ENCODE measurements at places on chromosomes 12 and 14.
A peak's percentile ranks its signal among the peaks of the same experiment; 100 is the strongest.

DNA sequence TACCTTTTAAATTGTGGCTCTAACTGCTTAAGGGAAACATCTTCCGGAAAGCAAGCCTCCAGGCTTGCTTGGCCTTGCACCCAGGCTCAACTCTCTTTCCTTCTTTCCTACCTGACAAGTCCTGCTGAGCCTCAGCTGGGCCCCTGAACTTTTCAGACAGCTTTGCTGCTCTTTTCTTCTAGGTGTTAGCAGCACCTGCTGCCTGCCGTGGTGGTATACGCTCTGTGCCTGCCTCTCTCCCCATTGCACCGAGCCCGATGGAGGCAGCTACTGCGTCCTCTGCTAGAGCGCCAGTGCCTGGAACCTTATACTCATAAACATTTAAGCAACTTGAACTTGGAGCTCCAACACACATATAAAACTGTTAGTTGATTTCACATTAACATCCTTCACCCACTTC lies 195.7 kb downstream of the ANO6 start:
- DNase-seq: no peak

GRCh38 chr14:71583194-71583593 lies 349.0 kb upstream of the RGS6 start:
- DNase-seq: no peak

GRCh38 chr14:60655898-60656685 lies 6.8 kb upstream of the SIX1 start:
- DNase-seq: no peak

- no peak for DNase-seq
Measured at GRCh38 chr12:115973066-115973465, 304.4 kb downstream of the MED13L start.

DNA sequence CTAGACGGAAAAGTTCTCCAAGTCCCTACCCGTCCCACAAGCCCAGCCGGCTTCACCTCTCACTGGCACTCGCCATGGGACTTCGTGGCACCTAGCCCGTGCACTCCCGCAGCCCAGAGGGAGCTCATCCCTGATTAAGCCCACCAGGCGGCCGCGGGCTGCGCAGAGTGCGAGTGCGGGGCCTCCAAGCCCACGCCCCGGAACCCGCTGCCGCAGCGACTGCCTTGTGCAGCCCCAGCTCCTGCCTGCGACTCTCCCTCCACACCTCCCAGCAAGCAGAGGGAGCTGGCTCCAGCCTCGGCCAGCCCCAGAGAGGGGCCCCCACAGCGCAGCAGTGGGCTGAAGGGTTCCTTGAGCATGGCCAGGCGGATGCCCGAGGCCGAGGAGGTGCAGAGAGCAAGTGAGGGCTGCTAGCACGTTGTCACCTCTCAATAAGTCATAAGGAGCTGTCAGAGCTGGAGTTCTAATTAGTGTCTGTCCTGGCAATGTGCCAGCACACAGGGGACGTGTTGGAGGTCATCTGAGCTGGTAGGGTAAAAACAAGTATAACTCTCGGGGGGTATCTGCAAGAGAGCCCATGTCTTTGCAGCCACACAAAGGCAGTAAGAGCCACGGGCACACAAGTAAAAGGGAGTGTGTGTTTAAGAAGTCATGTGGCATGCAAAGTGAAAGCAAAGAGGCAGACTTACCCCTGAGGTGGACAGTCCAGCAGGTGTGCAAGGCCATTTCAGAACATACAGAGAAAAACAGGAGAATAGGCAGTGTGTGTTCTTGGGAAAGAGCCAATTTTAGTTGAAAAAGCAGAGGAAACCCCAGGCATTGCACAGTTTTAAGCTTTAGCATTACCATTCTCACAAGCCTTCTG lies 27.1 kb upstream of the TMTC2 start:
- no peak for DNase-seq

GRCh38 chr12:56188131-56188777 lies 1.0 kb downstream of the SMARCC2 start:
- peak; percentile 27 for DNase-seq

DNA sequence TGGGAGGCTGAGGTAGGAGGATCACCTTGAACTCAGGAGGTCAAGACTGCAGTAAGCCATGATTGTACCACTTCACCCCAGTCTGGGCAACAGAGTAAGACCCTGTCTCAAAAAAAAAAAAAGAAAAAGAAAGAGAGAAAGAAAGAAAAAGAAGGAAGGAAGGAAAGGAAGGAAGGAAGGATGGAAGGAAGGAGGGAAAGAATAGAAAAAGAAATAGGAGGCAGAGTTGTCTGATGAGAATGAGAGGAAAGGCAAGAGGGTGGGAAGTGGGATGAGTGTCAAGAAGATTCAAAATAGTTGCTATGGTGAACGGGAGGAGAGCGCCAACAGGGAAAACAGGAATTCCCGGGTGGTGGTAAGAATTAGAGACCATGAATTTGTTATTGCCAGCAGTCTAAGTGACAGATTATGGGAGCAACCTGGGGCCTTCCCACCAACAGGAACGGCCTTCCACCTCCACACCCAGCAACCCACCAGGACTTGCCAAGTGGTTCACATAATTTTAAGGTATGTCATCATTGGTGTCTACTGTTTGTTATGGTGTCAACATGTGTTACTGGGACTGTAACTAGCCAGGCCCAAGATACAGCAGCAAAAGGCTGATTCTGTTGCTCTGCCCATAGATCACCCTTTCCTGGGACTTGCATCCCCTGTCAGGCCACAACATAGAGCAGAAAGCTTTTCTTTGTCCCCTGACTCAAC lies 36.1 kb upstream of the C12orf76 start:
- no peak for DNase-seq

- DNase-seq: no peak
Measured at GRCh38 chr14:100644383-100644782, 57.2 kb upstream of the BEGAIN start.

- no peak for DNase-seq
Measured at GRCh38 chr12:99284161-99284560, 363.4 kb upstream of the GARIN6 start.

GRCh38 chr12:121086781-121087295 lies 45.8 kb upstream of the P2RX7 start:
- DNase-seq: no peak

DNA sequence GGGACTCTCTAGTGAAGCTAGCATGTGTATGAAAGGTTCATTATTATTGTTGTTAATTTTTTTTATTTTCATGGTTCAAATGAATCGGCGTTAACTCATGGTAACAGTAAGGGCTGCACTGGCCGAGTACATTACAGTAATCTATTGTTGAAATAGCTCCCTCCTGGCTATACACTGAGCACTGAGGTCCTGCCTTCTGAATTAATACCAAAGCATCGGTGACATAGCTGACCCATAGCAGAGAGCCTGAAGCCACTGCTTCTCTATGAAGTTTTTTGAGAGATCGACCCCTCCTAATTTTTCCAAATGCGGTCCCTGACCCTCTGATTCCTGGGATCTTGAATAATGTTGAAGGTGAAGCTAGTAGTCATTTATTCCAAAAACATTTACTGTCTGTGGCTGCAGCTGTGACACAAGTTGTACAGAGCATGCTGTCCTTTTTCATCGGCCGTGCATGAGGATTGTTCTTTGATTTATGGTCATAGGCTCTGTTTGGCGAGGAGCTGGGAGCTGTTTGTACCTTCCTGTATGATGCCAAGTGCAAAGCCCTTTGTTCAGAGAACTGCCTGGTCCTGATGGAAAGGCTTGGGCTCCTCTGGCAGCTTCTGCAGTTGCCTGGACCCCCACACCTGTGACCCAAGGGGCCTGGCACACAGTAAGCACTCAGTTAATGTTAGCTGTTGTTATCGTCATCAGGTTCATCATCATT lies 486.5 kb downstream of the EGLN3 start:
- no peak for DNase-seq

GRCh38 chr14:56874375-56874774 lies 64.1 kb upstream of the OTX2 start:
- peak; percentile 1 for DNase-seq

DNA sequence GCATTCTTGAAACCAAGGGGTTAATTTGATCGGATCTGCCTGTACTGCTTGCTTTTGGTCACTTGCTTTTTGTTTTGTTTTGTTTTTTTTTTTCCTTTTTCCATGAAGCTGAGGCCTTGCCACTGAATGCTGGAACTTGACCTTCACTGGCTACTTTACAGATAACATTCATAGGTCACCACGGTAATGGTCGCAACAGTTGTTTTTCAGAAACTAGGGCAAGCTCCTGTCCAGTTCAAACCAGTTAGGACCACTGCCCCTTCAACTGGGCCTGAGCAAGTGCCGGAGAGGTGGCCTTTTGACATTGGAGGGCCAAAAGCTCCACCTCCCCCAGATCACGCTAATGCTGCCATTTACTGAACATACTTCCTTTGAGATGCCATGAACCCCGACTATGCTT lies 147.6 kb downstream of the FOXN3 start:
- DNase-seq: no peak

- no peak for DNase-seq
Measured at GRCh38 chr14:36129181-36129580, 47.3 kb downstream of the PTCSC3 start.

GRCh38 chr12:4116251-4117111 lies 157.1 kb upstream of the CCND2 start:
- DNase-seq: no peak

- DNase-seq: no peak
Measured at GRCh38 chr12:59737725-59738463, 142.1 kb downstream of the SLC16A7 start.

- no peak for DNase-seq
Measured at GRCh38 chr12:77060136-77060882, 5.1 kb downstream of the E2F7 start.

GRCh38 chr12:3097836-3098235 lies 20.7 kb downstream of the TSPAN9 start:
- no peak for DNase-seq

- no peak for DNase-seq
Measured at GRCh38 chr12:94762943-94763342, 112.6 kb upstream of the TMCC3 start.

GRCh38 chr12:115990241-115990640 lies 287.3 kb downstream of the MED13L start:
- DNase-seq: no peak

DNA sequence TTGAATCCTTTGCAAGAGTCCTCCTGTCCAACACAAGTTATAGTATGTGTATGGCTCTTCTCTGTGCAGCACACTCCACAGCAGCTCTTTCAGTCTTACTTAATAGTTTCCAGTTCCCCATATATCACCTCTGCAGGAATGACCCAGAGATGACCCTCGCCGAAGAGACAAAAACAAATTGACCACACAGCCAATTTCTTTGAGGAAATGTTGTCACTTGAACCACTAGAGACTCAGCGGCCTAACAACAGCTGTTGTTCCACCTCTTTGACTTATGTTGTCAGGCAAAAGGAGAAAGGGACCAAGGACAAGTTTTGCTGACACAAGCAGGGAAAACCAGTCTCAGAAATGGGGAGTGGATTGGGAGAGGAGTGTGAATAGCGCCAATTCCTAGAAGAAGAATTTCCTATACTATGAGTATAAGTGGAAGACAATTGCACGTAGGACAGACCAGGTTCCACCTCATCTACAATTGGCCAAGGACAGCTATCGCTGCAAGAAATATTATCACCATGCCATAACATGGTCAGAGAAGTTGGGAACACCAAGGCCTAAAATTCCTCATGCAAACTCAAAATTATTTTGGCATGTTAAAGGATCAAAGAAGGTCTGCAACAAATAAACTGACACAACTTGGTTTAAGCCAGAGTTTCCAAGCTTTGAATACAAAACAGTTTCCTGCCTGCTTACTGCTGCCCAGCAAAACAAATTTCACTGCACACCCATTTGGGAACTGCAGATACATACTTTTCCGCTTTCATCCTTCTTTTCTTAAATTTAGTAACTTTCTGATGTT lies 41.7 kb upstream of the ITPR2 start:
- no peak for DNase-seq

- no peak for DNase-seq
Measured at GRCh38 chr12:109771746-109772621, 58.4 kb downstream of the FAM222A start.

DNA sequence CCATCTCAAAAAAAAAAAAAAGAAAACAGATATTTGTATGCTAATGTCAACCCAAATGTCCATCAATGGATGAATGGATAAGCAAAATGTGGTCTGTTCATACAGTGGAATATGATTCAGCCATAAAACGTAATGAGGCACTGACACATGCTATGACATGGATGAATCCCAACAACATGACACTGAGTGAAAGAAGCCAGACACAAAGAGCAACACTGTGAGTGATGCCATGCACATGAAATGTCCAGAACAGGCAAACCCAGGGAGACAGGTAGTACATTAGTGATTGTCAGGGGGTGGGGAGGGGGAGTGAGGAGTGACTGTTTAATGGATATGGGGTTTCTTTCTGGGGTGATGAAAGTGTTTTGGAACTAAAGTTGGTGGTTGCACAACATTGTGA lies 50.2 kb downstream of the ARL6IP4 start:
- DNase-seq: no peak

- no peak for DNase-seq
Measured at GRCh38 chr12:102685841-102686240, 205.5 kb upstream of the IGF1 start.

GRCh38 chr14:95330591-95331370 lies 11.1 kb upstream of the CLMN start:
- no peak for DNase-seq

DNA sequence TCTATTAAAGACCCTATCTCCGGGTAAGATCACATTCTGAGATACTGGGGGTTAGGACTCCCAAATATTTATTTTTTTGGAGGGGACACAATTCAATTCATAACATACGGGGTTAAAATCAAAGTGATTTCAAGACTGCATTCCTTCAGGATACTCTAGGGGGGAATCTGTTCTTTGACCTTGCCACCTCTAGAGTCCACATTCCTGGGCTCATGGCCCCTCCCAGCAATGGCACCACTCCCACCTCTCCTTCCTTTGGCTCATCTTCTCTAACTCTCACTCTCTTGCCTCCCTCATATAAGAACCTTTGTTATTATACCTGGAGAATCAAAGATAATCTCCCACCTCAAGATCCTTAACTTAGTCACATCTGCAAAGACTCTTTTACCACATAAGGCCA lies 79.5 kb downstream of the CAND1 start:
- DNase-seq: no peak

DNA sequence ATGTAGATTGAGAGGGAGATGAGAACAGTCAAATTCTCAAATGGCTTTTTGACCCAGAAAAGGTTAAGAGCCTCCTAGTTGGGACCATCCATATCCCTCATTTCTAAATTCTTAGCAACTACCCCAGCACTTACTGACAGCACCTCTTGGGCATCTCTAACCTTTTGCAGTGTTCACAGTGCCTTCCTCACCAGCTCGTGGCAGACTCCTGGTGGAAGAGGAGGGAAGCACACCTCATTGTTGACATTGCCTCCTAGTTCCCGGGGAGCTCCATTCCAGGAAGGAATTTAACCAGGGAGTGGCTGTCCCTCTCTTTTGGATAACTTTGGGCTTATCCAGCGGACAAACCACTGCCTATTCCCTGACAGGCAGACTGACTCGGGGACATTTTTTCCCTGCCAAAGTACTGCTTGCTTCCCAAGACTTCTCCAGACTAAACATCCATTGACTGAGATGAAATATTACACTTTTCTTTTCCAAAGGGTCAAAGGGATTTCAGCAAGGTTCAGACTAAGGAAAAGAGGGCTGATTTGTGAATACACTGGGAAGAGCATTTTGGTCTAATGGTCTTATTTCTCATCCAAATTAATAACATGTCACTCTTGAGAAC lies 9.0 kb upstream of the OR6J1 start:
- DNase-seq: peak; percentile 55
